ENCODE measurements at places on chromosomes 11 and 22. TPM values are rescaled to one million over a fixed set of nuclear protein-coding genes. Genes with fewer than 3 reads are reported as not detected.

Gene TESMIN
- 6.9 TPM for total RNA-seq

Gene C11orf87
- total RNA-seq = under 0.01 TPM

Gene PHOX2A
- total RNA-seq = not detected

GRCh38 chr22:45971408-45972028 is 5.4 kb downstream of the WNT7B start:
- peaks cover 21% of the 10 kb centered on the region for H3K4me1 ChIP-seq
- DNase-seq = no peak
- H3K36me3 ChIP-seq = no peaks in the 10 kb centered on the region
- H3K4me3 ChIP-seq = peak overlapping the region; percentile 66

GRCh38 chr11:123590296-123590912 is 64.0 kb downstream of the SCN3B start:
- H3K36me3 ChIP-seq = no peaks in the 10 kb centered on the region
- no peak overlapping the region for H3K4me3 ChIP-seq
- no peak overlapping the region for H3K27ac ChIP-seq
- no peaks in the 10 kb centered on the region for H3K4me1 ChIP-seq
- H3K27me3 ChIP-seq = no peaks in the 10 kb centered on the region
- DNase-seq = no peak

DNA sequence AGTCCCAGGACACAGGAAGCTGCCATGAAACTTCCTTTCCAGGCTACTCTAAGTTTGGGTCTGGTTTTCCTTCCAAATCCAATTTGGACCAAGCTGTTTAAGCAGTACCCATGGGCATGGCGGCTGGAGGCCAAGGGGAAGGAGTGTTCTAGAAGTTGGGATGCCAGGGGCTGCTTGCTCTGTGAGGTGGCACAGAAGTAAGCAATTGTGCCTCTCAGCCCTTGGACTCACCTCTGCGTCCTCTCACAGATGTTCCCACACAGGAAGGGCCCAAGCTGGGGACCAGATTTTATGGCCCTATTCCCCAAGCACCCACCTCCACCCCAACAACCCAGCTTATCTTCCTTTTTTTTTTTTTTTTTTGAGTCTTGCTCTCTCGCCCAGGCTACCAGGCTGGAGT is 3.5 kb upstream of the DGAT2 start:
- no peak for DNase-seq
- no peaks in the 10 kb centered on the region for H3K27me3 ChIP-seq
- no peak overlapping the region for H3K4me3 ChIP-seq
- H3K36me3 ChIP-seq = no peaks in the 10 kb centered on the region
- H3K4me1 ChIP-seq = peaks cover 10% of the 10 kb centered on the region

DNA sequence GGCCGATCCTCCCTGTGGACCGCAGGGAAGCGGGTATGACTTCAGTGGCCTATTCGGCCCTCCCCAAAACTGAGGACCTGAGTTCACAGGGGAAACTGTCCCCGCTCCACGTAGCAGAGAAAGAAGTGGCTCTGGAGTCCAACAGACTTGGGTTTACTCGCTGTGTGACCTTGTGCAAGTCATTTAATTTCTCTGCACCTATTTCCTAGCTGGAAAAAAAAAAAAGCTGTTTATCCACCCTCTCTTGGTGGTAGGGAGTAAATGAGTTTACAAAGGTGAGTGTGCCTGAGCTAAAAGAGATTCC is 2.2 kb downstream of the SPON1 start:
- H3K4me1 ChIP-seq = no peaks in the 10 kb centered on the region
- peak overlapping the region; percentile 71 for H3K4me3 ChIP-seq
- no peak for DNase-seq
- H3K27ac ChIP-seq = no peak overlapping the region
- peaks cover 42% of the 10 kb centered on the region for H3K27me3 ChIP-seq

DNA sequence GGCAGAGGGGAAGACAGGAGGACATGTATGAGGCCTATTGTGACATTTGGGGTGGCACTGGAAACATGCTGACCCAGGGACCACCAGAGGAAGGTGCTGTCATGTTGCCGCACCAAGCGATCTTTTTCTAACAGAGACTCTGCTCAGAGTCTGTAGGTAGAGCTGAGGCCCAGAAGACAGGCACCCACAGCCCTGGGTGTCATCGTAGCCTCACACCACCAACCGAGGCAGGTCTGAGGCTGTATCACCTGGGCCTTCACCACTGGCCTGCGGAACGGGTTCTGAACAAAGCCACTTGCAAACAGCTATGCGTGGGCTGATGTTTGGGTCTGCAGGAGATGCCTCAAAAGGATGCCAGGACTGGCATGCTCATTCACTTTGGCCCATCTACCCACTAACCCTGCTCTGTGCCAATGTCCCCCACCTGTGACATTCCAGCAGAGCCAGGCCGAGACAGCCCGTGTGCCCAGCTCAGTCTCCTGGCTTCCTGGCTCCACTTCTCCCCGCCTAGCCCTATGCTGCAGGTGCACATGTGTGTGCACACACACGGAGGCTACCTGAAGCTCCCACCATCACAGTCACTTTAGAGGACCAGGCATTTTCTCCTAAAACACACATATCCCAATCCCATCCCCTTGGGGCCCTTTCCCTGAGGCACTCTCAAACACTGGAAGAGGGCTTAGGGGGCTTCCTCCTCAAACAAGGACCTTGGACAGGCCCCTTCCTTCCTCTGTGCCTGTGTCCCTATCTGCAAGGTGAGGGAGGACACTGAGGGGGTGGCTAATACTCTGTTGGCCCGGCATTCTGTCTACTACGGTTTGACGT is 3.6 kb downstream of the TRIM29 start:
- no peaks in the 10 kb centered on the region for H3K36me3 ChIP-seq
- peak overlapping the region; percentile 95 for H3K27ac ChIP-seq
- H3K4me1 ChIP-seq = peaks cover 5% of the 10 kb centered on the region
- DNase-seq = no peak

DNA sequence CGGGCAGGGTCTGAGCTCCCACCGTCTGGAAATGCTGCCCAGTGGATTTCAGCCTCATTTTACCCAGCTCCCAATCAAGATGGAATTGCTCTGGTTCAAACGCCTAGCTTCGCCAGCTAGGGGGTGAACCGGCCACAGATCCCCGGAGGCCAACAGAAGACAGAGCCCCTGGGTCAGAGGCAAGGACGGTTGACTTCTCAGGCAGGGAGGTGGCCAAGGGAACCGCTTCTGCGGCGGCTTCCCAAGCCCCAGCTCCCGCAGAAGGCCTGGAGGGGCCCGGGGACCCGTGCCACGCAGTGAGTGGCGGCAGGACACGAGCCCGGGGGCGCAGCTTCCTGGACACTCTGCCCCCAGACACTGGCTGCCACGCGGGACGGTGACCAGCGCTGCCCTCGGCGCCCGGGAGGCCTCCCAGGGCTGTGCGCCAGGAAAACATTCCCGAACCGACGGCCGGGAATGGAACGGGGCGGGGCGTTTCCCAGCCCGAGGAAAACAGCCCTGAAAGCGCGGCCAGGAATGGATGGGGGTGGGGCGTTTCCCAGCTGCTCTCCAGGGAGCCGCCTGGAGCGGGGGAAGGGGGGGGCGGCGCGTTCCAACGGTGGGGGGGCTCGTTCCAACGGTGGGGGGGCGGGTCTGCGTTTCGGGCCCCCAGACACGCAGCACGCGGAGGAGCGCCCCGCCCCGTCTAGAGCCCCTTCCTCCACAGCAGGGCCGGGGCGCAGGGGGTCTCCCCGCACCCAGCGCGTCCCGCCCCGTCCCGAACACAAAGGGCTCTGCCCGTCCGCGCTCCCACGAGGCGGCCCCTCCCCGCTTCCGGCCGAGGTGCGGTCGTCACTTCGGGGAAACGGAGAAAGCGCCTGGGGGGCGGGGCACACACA is 13.5 kb upstream of the B4GALNT4 start:
- H3K27me3 ChIP-seq = no peaks in the 10 kb centered on the region
- DNase-seq = peak; percentile 92
- peaks cover 7% of the 10 kb centered on the region for H3K4me1 ChIP-seq
- no peaks in the 10 kb centered on the region for H3K36me3 ChIP-seq
- peak overlapping the region; percentile 100 for H3K27ac ChIP-seq
- peak overlapping the region; percentile 54 for H3K4me3 ChIP-seq

DNA sequence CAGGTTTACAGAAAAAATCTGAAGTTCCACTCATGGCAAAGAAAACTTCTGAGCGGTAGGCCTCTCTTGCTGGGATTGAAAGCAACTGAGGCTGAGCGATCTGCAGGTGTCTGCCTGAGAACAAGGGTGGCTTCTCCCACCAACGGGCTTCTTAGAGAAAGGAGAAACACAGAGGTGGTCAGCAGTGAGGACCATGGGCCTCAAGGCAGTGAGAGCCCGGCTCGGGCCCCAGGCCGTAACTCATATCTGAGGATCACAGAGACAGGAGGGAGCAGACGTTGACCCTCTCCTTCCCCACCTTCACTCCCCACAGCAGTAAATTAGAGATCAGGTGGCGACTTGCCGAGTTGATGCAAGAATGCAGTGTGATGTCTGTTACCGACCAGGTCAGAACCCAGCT is 50.9 kb upstream of the RTL6 start:
- DNase-seq = peak; percentile 27
- H3K36me3 ChIP-seq = no peaks in the 10 kb centered on the region
- H3K4me3 ChIP-seq = no peak overlapping the region
- no peak overlapping the region for H3K27ac ChIP-seq
- peaks cover 14% of the 10 kb centered on the region for H3K27me3 ChIP-seq
- no peaks in the 10 kb centered on the region for H3K4me1 ChIP-seq

GRCh38 chr11:97656356-97656755 is 1266.5 kb downstream of the JRKL start:
- H3K36me3 ChIP-seq = no peaks in the 10 kb centered on the region
- H3K4me3 ChIP-seq = no peak overlapping the region
- no peak overlapping the region for H3K27ac ChIP-seq
- H3K4me1 ChIP-seq = no peaks in the 10 kb centered on the region
- H3K27me3 ChIP-seq = no peaks in the 10 kb centered on the region

- H3K27me3 ChIP-seq = no peaks in the 10 kb centered on the region
- H3K36me3 ChIP-seq = no peaks in the 10 kb centered on the region
- H3K4me3 ChIP-seq = no peak overlapping the region
- DNase-seq = no peak
- H3K4me1 ChIP-seq = no peaks in the 10 kb centered on the region
These were observed 18.2 kb upstream of the C11orf96 start for GRCh38 chr11:43924112-43924855.

GRCh38 chr11:107263844-107264563 is 193.6 kb downstream of the CWF19L2 start:
- no peak overlapping the region for H3K4me3 ChIP-seq
- H3K27me3 ChIP-seq = peaks cover 4% of the 10 kb centered on the region
- H3K4me1 ChIP-seq = no peaks in the 10 kb centered on the region
- no peak for DNase-seq
- no peaks in the 10 kb centered on the region for H3K36me3 ChIP-seq
